ENCODE measurements at places on chromosomes 5 and 9.

- no peak for DNase-seq
Observed at GRCh38 chr5:61051267-61051666, 106.3 kb downstream of the NDUFAF2 start.

GRCh38 chr9:108496846-108497245 lies 358.9 kb downstream of the ACTL7B start:
- DNase-seq = no peak

DNA sequence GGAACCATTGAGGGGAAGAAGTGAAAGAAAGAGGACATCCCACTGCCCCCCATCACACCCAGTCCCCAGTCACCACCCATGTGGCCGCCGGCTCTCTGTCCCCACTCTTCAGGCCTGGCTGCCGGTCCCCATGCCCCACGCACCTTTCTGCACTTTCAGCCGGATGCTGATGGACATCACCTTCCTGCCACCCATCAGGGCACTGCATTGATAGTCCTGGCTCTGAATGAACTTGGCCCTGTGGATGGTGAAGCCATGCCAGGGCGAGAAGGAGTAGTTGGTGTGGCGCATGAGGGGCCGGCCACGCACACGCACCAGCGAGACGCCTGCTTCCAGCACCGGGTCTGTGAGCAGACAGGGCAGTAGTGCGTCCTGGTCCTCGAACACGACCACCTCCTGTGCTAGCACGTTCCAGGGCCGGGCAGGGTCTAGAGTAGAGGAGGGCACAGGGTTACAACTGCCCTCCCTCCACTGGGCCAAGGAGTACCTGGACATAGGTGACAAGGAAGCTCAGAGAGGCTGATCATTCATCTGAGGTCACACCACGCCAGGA lies 6.4 kb downstream of the CSF1R start:
- no peak for DNase-seq

DNA sequence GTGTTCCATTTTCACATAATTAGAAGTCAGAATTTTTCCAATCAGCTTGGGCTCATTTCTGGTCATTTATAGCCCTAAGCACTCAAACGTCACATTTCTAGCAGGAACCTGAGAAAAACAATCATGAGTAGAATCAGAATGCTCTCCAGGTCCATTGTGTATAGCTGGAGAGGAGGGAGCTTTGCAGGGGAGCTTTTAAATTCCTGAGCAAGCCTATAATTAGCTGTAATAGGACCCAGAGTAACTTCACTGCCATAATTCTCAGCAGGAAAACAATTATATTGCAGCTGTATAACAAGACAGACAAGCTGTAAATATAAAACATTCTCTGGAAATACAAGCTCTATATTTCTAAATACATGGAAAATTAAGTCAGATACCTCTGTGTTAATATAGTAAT lies 637.6 kb upstream of the SGCD start:
- DNase-seq = no peak

GRCh38 chr9:128323212-128323730 lies 632 bp downstream of the COQ4 start:
- DNase-seq = no peak

DNA sequence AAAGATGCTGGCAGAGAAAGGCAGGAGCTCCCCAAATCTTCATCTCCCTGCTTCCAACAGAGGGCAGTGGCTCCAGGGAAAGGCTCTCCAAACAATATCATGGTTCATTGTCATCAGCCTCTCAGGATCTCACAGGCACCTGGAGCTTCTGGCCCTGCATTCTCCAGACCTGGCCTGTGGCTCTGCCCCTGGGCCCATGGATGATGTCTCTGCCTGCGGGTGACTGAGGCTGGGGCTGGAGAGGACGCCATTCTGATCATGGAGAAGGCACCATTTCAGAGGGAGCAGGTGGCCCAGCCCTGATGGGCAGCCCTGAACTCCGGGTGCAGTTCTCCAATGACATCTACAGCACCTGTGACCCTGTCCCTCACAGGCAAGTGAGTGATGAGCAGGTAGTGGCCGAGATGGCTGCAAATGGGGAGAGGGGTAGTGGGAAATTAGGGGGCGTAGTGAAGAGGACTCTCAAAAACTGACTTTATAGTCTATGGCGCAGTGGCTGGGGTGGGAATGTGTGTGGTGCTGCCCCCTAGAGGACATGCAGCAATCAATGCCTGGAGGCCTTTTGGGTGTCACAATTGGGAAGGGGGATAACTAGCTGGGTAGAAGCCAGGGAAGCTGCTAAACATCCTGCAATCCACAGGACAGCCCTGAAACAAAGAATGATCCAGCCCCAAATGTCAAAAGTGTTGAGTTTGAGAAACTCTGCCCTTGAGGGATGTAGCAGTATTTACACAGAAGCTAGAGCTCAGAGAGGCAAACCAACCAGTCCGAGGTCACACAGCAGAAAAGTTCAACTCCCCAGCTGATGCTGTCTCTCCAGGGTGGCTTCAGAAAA lies 3.2 kb downstream of the SH3PXD2B start:
- DNase-seq = no peak

GRCh38 chr5:76165711-76166374 lies 82.7 kb downstream of the SV2C start:
- DNase-seq = no peak

DNA sequence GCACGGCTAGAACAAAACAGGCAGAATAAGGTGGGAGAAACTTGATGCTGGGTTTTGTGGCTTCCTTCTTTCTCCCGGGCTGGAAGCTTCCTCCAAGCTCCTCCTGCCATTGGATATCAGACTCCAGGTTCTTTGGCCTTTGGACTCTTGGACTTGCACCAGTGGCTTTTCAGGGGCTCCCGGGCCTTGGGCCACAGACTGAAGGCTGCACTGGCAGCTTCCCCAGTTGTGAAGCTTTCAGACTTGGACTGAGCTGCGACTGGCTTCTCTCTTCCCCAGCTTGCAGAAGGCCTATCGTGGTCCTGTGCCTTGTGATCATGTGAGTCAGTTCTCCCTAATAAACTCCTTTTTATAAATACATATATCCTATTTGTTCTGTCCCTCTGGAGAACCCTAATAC lies 364.4 kb downstream of the DNAH5 start:
- no peak for DNase-seq

GRCh38 chr9:92183449-92183848 lies 68.2 kb upstream of the SPTLC1 start:
- no peak for DNase-seq

GRCh38 chr9:110214090-110214489 lies 6.1 kb upstream of the C9orf152 start:
- no peak for DNase-seq

DNA sequence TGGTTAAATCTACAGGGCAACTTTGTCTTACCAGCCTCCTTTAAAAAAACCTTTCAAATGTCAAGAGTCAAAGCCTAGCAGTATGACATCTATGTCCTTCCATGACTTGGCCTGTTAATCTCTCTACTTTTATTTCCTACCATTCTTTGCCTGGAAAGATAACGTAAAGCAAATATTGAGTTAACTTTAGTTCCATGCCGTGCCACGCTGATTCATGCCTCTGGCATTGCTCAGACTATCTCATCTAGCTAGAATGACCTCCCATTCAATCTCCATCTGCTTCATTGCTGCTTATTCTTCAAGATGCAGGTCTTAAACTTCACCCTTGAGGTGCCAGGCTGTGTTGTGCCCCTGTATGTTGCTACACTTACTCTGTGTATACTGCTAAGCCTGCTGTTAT lies 729.8 kb downstream of the EFNA5 start:
- no peak for DNase-seq

DNA sequence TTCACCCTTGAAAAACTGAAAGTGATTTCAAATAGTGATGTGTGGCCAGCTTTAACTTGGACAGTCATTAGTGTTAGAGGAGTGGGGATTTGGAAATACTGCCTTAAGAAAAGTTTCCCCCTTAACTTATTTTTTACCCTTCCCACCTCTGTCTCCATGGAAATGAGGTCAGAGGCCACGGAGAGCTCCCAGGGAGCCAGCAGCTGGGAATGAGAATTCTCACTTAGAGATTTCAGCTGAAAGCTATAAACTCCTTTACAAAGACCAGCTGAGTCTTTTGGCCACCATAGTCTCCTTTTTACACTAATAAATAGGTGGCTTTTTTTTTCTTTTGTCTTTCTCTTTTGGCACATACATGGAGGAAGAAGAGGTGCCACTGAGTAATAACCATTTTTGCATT lies 45.7 kb upstream of the PIK3R1 start:
- DNase-seq = no peak

- no peak for DNase-seq
Observed at GRCh38 chr5:140182803-140183367, 7.9 kb downstream of the CYSTM1 start.

- no peak for DNase-seq
Observed at GRCh38 chr5:134349463-134349862, 17.5 kb downstream of the CDKL3 start.

GRCh38 chr5:129912601-129913255 lies 8.5 kb downstream of the CHSY3 start:
- no peak for DNase-seq

GRCh38 chr9:112170968-112171367 lies 4.1 kb downstream of the SUSD1 start:
- peak; percentile 48 for DNase-seq

- DNase-seq = no peak
Observed at GRCh38 chr9:130845254-130845653, 10.2 kb downstream of the ABL1 start.

DNA sequence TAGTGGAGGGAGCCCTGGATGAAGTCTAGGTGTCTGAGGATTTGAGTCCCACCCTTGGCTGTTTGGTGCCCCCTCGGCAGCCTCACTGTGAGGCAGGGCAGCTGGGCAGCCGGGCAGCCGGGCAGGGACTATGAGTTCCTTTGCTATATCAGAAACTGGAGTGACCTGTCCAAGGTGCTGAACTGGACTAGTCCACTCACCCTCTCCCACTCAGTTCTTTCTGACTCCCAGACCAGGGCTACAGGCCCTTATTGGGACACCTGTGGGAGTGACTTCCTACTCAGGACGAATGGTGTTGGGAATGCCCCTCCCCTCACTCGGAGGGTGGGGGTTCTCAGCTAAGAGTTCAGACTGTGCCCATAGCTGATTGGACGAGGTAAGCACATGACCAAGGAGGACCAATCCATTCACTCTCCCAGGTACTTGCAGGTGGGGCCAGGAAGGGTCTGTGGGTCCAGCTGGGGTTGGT lies 34.1 kb upstream of the RAPGEF1 start:
- DNase-seq = no peak

DNA sequence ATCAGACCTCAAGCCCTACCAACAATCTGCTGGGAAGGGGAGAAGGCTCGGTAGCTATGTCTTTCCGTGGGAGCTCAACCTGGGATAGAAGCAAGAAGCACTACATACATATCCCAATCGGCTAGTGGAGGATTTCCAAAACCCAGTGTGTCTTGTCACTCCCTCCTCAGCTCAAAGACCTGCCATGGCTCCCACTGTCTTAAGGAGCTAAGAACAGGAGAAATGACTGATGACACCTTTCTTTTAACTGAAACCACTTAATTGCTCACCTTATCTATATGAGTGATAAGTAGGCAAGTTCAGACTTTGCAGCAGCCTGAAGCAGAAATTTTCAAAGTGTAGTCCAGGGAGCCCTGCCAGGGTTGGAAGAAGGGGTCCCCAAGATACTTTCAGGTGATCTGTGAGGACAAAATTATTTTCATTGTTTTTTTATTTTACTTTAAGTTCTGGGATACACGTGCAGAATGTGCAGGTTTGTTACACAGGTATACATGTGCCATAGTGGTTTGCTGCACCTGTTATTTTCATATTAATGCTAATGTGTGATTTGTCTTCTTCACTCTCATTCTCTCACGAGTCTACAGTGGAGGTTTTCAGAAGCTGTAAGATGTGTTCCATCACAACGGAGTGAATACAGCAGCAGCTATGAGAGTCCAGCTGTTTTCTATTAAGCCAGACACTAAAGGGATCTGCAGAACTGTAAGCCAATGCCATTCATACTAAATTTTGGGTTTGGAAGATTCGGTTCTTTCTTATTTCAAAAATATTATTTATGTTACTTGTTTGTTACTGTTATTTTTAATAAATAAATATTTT lies 41.4 kb downstream of the PAX5 start:
- no peak for DNase-seq

- DNase-seq = no peak
Observed at GRCh38 chr5:87074934-87075541, 192.6 kb upstream of the RASA1 start.

DNA sequence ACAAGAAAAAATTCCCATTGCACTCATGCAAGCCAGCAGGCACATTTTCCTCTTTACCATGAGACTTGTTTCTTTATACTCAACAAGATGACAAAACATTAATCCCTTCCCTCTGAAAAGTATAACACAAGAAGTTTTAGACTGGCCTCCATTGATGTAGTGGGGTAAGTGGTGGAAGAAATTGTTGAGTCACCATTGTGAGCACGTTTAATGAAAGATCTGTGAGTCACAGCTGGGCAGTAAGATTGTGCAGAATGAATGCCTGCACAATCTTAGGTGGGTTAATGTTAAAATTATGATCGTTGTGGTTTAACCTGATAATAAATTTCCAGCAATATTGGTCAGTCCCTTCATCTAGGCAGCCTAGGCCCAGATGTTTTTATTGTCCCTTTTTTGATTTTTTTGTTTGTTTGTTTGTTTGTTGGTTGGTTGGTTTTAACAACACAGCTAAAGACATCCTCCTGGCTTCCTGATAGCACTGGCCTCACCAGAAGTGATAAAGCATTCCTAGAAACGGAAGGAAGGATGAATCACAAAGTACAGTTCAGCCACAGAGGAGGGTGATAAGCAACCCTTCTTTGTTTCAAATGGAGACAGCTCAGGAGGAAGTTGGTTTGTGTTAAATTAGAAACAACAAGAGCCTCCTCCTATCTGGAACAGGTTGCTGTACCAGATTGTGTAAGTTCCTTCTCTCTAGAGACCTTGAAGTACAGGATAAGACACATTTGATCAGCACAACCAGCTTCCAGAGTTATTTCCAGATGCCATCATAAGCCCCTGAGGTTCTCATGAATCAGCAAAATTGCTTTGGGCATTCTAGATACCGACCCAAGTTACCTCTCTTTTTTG lies 40.3 kb downstream of the SLC24A2 start:
- DNase-seq = peak; percentile 30

DNA sequence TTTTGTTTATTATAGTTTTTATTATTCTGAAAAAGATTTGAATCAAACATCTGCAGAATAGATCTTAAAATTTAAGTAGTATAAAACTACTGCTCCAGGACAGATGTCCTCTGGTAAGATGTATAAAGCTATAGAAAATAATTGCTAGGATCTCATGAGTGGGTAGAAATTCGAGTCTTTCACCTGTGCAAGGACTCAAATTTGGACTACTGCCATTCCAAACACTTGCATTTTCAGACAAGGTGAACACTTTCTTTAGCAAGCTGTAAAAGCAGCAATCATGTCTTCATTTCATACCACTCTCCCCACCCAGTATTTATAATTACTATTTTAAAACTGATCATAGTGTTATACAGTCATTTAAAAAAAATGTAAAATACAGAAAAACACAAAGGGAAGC lies 20.7 kb downstream of the SKP2 start:
- no peak for DNase-seq

DNA sequence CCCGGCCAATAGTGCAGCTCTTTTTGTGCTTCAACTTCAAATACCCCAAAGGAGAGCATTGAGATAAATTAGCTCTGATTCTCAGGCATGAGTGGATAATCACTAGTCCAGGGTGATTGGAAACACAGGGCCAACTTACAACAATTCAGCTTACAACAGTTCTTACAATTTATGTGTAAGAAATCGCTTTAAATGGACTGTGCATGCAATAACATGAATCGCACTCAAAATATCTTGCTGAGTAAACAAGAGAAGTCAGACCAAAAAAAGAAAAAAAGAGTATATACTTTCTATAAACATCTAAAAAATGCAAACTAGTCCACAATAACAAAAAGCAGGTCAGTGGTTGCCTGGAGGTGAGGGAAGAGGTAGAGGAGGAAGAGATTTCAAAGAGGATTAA lies 150.6 kb upstream of the EDIL3 start:
- no peak for DNase-seq

GRCh38 chr5:10288592-10289219 lies 19.0 kb downstream of the CMBL start:
- DNase-seq = no peak

- no peak for DNase-seq
Observed at GRCh38 chr9:127419348-127419747, 4.8 kb upstream of the ZNF79 start.
